ENCODE measurements at places on chromosomes 4 and X.

- DNase-seq = no peak
Measured at GRCh38 chr4:94680176-94680862, 77.4 kb upstream of the BMPR1B start.

GRCh38 chr4:184438375-184438774, 36.0 kb downstream of the IRF2 start:
- no peak for DNase-seq

DNA sequence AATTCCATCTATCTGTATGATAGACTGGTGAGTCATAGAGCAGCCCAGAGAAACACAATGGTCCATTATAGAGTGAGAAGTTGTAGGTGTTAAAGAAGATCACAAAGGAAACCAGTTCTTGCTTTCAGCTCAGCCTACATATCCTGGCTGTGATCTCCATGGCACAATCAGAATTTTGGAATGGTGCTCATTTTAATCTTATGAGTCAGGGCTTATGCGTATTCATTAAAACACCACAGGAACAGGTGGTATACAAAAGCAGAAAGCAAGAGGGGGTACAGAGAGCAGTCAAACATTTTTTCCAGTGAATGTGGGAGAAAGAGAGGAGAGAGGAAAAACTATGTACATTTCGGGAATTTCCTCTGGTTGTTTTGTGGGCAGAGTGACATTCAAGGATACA, 126.9 kb downstream of the MFAP3L start:
- DNase-seq = no peak

- no peak for DNase-seq
Measured at GRCh38 chr4:136012220-136012619, 1520.1 kb downstream of the PCDH18 start.

DNA sequence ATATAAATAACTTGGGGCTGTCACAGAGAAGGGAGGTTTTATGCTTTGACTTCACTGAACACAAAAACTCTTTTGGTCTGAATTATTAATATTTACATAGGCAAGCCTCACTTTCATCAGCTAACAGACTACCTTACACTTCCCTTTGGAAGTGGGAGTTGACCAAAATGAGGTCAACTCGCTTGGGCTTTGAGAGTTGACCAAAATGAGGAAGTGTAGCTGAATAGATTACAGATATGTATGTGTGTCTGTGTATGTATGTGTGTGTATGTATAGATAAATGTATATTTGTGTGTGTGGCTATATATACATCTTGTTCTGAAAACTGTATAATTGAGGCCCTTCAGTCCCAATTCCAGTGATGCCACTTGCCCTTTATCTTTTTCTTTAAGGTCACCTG, 113.3 kb upstream of the IL13RA1 start:
- DNase-seq = no peak

DNA sequence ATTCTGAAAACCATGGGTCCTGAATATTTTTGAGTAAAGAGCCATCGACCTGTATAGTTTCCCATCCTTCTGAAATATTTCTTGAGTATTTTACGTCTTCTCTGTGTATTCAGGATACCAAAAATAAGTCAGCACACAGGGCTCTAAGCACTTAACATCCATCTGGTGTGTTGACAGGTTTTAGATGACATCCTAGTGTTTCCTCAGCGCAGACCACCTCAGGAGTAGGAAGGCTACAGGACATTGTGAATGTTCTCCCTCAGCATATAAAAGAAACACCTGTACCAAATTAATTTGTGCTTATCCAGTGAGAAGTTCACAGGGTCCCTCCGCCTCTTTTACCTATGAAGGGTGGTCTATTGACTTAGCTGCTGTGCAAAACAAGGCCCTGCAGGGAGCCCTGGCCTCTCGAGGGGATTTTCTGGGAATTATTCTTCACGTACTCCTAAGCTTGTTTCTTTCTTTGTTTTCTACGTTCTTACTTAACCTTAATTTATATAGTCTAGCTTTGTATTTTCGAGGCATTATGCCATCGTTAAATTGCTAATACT, 241.8 kb downstream of the FBXO8 start:
- no peak for DNase-seq
